ENCODE measurements at places on chromosomes 6 and 20. TPM values are rescaled to one million over a fixed set of nuclear protein-coding genes. Genes with fewer than 3 reads are reported as not detected.

WFDC5 gene
- polyA plus RNA-seq, result not detected

GRCh38 chr20:12575352-12576095 lies 433.2 kb upstream of the SPTLC3 start:
- DNase-seq, result no peak
- H3K27me3 ChIP-seq, result no peaks in the 10 kb centered on the region
- H3K27ac ChIP-seq, result no peak overlapping the region
- H3K4me1 ChIP-seq, result no peaks in the 10 kb centered on the region
- no peaks in the 10 kb centered on the region for H3K36me3 ChIP-seq

- no peaks in the 10 kb centered on the region for H3K36me3 ChIP-seq
- no peak overlapping the region for H3K27ac ChIP-seq
- no peak for DNase-seq
- peaks cover 2% of the 10 kb centered on the region for H3K4me1 ChIP-seq
These were observed 41.4 kb upstream of the ANGPT4 start for GRCh38 chr20:957544-957943.

DNA sequence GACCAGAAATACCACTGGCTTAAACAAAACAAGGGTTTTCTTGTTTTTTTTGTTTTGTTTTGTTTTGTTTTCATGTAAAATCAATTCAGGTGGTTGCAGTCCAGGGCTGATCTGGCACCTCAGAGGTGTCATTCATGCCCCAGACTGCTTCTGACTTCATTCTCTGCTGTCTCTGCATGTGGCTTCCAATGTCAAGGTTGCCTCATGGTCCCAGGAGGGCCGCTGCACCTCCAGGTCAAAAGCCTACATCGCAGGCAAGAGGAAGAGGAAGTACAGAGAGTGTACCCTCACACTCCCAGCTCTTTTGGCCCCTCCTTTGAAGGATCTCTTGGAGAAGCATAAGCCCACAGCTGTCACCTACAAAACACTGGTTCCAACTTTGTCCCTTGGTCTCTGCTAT lies 1.4 kb upstream of the BTN3A1 start:
- peaks cover 47% of the 10 kb centered on the region for H3K4me1 ChIP-seq
- no peak for DNase-seq
- no peaks in the 10 kb centered on the region for H3K27me3 ChIP-seq
- peaks cover 12% of the 10 kb centered on the region for H3K36me3 ChIP-seq
- peak overlapping the region; percentile 78 for H3K27ac ChIP-seq
- H3K4me3 ChIP-seq, result peak overlapping the region; percentile 98

E2F1 gene
- polyA plus RNA-seq, result 0.34 TPM

C20orf144 gene
- polyA plus RNA-seq, result not detected

CALHM5 gene
- not detected for polyA plus RNA-seq

- no peaks in the 10 kb centered on the region for H3K27me3 ChIP-seq
- peak overlapping the region; percentile 46 for H3K27ac ChIP-seq
- no peaks in the 10 kb centered on the region for H3K36me3 ChIP-seq
- H3K4me3 ChIP-seq, result no peak overlapping the region
- DNase-seq, result peak; percentile 80
These were observed 19.5 kb upstream of the UBE2J1 start for GRCh38 chr6:89371849-89372505.

- no peak for DNase-seq
- no peak overlapping the region for H3K27ac ChIP-seq
- peaks cover 62% of the 10 kb centered on the region for H3K27me3 ChIP-seq
- H3K4me3 ChIP-seq, result no peak overlapping the region
- peaks cover 4% of the 10 kb centered on the region for H3K4me1 ChIP-seq
- no peaks in the 10 kb centered on the region for H3K36me3 ChIP-seq
These were observed 4.3 kb downstream of the SCUBE3 start for GRCh38 chr6:35218021-35218420.

GRCh38 chr6:168035098-168035660 lies 37.7 kb downstream of the KIF25 start:
- no peak for DNase-seq
- H3K27ac ChIP-seq, result no peak overlapping the region
- peaks cover 73% of the 10 kb centered on the region for H3K27me3 ChIP-seq
- H3K4me3 ChIP-seq, result peak overlapping the region; percentile 7

TTK gene
- 0.86 TPM for polyA plus RNA-seq

GRCh38 chr6:14966906-14967711 lies 278.8 kb upstream of the JARID2 start:
- no peak overlapping the region for H3K27ac ChIP-seq
- peaks cover 1% of the 10 kb centered on the region for H3K27me3 ChIP-seq
- H3K4me3 ChIP-seq, result no peak overlapping the region
- H3K36me3 ChIP-seq, result no peaks in the 10 kb centered on the region

- H3K36me3 ChIP-seq, result peaks cover 3% of the 10 kb centered on the region
- H3K4me3 ChIP-seq, result no peak overlapping the region
- H3K4me1 ChIP-seq, result peaks cover 15% of the 10 kb centered on the region
These were observed 43.6 kb downstream of the NCOA7 start for GRCh38 chr6:125834348-125834747.

LZTS3 gene
- polyA plus RNA-seq, result 3.7 TPM

RIN2 gene
- not detected for polyA plus RNA-seq

All from naive thymus-derived CD8-positive, alpha-beta T cell (primary cell).